Hematopoietic multipotent progenitor cell treated with erythropoietin and hydrocortisone succinate and interleukin-3 and kit ligand, for 8 days (in vitro differentiated cells): ENCODE measurements at places on chromosomes 16 and 17.

- no peak for DNase-seq
These were observed 9.0 kb upstream of the NGFR start for GRCh38 chr17:49486012-49486641.

GRCh38 chr16:8522757-8523156 lies 67.6 kb downstream of the TMEM114 start:
- no peak for DNase-seq

- DNase-seq = no peak
These were observed 489.5 kb downstream of the KCNJ2 start for GRCh38 chr17:70658840-70659239.

- DNase-seq = no peak
These were observed 128.8 kb downstream of the FOXL1 start for GRCh38 chr16:86707171-86707570.

DNA sequence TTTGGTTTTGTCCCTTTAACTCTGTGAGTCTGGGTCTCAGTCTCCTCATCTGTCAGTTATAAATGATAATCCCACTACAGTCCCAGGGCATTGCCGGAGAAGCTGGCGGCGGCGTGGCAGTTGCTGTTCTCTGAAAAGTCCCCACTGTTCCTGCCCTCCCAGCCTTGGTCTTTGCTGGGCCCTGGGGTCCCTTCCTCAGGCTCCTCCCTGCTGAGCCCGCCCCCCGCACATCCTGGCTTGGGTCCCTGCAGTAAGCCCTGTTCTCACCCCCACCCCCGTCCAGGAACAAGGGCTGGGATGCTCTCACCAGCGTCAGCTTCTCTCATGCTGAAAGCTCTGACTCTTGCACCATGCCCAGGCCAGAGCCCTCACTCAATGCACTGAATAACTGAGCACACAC lies 35.3 kb upstream of the PEMT start:
- no peak for DNase-seq

- no peak for DNase-seq
These were observed 225.6 kb downstream of the TANC2 start for GRCh38 chr17:63191610-63192009.

GRCh38 chr17:273981-274832 lies 78.4 kb downstream of the RPH3AL start:
- no peak for DNase-seq

GRCh38 chr16:30829130-30830071 lies 42.4 kb upstream of the ZNF629 start:
- DNase-seq = no peak

DNA sequence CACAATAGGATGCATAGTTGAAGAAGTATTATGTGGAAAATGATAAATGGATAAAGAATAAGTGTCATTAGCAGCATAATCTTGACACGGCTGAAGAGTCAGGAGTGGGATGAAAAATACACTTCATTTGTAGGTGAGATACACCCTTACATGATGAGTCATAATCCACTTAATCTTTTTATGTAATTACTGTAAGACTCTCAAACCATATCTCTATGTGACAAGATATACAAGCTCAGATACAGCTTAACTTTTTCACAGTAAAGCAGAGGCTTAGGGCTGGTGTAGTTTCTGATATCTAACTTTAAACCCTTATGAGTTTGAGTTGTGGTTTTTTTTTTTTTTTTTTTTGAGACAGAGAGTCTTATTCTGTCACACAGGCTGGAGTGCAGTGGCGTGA lies 101.2 kb downstream of the FTO start:
- DNase-seq = peak; percentile 58

GRCh38 chr17:13563866-13564265 lies 37.9 kb downstream of the HS3ST3A1 start:
- DNase-seq = no peak
